ENCODE measurements at places on chromosomes 6 and 20.

GRCh38 chr6:129801909-129802308, 59.2 kb downstream of the TMEM244 start:
- no peak for DNase-seq

DNA sequence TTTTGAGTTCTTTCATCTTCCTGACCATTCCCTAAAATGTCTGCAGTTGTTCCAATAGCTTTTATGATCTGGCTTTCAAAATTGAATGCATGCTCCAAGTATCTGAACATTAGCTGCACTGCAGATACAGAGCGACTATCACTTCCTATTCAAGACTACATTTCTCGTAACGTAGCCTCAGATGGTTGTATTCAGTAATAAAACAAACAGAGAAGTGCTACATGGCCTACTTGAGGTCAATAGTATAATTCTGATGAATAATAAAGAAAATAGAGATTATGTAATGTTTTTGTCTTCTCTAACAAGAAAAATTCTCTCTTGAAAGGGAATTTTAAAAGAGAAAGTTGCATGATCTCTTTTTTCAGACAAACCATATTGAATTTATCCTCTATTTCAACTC, 333.9 kb upstream of the IRAK1BP1 start:
- DNase-seq = no peak

DNA sequence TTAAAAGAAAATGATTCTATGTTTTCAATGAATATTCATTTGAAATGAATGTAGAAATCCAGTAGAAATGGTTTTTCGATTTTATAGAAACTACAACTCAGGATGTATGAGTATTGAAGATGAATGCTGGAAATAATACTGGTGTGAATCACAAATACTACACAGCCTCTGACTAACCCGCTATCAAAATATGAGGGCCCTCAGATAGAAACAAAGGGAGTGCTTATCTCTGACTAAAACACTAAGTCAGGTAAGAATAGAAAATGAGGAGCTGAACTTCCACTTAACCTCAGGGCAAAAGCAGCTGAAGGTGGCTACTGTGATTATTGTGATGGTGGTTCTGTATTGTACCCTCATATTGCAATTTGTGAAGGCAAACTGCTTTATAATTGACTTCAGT, 220.9 kb upstream of the RNF217 start:
- no peak for DNase-seq

DNA sequence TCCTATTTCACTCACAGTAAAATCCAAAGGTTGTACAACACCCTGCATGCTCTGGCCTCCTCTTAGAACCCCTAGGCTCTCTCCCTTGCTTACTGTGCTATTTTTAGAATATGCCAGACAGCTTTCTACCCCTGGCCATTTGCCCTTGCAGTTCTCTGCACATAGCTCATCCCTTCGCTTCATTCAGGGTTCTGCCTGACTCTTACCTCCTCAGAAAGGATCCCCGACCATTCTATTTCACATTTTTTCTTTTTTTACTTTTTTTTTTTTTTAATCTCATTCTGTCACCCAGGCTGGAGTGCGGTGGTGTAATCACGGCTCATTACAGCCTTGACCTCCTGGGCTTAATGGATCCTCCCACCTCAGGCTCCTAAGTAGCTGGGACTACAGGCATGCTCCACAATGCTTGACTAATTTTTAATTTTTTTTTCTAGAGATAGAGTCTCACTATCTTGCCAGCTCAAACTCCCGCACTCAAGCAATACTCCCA, 33.6 kb downstream of the COMMD7 start:
- DNase-seq = no peak

- no peak for DNase-seq
Measured at GRCh38 chr20:36181934-36182603, 27.5 kb downstream of the EPB41L1 start.

DNA sequence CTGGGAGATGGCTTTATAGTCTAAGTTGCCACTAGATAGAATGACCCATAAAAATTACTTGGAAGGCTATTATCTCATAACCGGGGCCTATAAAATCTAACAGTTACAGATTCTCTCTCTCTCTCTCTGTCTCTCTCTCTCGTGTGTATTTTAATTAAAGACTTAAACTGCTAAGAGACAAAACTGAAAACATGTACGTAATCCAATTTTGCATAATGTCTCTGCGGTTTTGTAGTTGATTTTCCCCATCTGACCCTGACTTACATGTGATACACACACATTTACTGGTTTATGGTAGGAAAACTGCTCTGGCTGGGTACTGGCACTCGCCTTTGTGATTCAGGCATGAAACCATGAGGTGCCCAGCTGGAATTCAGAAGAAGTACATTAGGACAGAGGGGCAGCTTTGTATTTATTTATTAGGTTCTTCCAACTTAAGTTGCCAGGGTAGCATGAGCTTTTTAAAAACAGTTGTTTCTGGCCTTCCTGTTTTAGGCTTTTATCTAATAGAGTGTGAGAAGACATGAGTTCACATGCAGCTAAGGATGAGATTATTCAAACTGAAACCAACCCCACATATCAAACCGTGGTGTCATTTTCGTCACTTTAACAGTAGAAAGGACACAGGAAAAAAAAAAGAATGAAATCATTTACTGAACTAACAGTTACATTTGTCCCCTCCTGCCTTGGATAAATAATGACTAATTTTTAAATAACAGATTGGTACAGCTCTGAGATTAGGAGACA, 182.5 kb downstream of the GMPR start:
- DNase-seq = no peak

GRCh38 chr6:117034971-117035370, 157.9 kb downstream of the RFX6 start:
- DNase-seq = peak; percentile 22

DNA sequence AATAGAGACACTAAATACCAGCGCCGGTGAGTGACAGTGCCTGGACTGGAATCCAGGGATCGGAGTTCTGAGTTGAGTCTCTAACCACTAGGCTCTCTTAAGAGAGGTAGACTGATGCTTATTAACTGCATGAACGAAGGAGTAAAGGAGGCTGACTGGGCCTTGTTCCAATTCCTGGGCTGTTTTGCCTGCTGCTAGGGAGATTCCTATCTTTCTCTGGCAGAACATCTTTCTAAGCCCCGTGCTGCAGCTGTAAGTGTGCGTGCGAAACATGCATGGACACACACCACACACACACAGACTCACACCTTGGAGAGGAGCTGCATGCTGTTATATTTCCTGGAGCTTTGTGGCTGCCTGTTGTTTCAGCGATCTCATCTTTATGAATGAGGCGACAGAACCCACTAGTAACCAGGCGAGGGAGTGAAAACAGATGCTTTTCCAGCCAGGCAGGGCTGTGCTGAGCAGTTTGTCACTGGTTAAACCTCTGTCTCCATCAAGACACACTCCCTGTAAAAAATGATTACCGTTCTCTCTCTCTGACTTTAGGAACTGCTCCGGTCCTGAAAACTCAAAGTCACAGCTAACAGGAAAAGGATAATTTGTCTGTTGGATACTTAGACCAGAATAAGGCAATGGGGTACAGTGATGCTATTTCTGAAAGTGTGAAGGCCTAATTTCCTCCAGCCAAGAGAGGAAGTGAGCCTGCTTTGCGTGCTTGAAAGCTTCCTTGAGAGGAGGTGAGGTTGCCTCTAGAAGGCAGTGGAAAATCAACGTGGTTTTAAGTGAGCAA, 157.4 kb upstream of the ZNF217 start:
- DNase-seq = peak; percentile 64

DNA sequence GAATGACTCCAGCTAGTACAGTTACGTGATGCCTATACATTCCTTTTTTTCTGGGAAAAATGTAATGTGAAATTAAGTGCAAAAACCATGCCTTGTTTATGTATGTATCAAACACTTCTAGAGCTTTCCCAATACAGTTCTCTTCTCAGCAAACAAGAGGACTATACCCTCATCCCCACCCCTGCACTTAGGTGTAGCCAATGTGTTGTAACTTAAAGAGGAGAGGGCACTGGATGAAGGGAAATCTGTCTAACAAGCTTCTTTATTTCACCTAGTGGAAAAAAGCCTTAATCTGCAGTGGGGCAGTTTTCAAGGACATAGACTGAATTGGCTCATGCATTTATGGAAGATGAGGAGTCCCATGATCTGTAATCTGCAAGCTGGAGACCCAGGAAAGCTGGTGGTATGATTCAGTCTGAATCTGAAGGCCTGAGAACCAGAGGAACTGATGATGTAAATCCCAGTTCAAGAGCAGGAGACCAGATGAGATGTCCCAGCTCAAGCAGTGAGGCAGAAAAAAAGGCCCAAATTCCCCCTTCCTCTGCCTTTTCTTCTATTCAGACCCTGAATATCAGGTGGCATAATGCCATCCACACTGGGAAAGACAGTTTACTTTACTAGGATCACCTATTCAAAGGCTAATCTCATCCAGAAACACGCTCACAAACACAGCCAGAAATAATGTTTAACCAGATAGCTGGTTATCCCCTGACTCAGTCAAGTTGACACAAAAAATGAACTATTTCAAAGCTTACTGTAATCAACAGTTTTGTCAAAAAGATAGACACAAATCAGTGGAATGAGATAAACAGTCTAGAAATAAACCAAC, 25.8 kb upstream of the SLC17A3 start:
- no peak for DNase-seq

DNA sequence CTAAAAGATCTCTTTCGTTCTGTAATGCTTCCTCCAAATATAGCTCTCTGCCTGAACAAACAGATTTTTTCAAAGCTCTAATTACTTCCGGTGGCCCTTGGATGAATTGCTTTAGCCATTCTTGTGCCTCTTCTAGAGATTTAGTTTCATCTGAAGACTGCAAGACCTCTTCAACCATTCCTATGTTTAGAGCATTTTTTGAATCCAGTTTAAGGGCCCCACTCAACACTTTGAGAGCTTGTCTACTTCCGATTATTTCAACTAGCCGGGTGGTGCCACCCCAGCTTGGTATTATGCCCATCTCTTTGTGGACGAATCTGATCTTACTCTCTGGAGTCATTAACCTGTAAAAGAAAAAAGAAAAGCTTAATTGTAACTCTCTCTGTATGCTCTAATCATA, 23.3 kb downstream of the RNF146 start:
- DNase-seq = no peak

GRCh38 chr6:27825025-27825793, 87.0 kb downstream of the OR2B2 start:
- no peak for DNase-seq

GRCh38 chr6:109783250-109783986, 92.3 kb downstream of the FIG4 start:
- DNase-seq = no peak

GRCh38 chr6:8743170-8743745, 307.9 kb upstream of the SLC35B3 start:
- no peak for DNase-seq

DNA sequence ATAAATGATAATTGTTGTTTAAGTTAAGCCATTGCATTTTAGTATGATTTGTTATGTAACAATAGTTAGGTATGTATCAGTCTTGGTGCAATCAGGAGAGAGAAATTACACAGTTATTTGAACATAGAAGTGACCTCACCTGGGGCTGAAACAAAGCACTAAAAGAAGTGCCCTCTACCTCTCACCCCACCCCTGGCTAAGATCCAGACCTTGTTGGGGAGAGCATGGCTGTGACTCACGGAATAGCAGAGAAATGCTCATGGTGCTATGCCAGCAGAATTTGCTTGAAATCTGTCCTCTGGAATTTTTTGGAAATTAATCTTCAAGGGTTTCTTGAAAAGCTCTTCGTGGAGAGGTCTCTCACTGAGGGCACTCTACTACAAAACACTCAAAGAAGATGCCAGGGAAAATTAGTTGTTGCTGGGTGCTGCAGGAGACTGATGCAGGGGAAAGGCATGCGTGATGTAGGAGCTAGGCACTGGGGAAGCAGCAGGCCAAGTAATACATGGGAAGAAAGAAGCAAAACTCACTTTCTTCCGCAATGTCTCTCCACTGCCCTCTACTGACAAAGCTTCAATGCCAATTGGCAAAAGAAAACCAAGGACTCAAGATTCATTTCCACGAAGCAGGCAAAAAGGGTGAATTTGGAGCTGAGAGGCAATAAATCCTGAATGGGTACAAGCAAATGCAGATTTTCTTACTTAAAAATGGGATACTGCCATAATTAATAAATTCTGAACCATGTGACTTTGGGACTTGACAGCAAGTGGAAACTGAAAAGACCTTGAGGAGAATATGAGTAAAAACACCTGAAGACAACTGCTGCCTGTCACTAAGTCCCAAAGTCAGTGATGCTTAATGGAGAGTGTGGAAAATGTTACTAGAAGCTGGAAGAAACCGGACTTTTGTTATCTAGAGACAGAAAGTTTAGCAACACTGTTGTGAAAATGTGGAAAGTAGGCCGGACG, 136.3 kb upstream of the ZNF184 start:
- no peak for DNase-seq

GRCh38 chr6:89807581-89807980, 12.0 kb downstream of the MDN1 start:
- DNase-seq = no peak

GRCh38 chr20:39775110-39775509, 813.0 kb downstream of the DHX35 start:
- DNase-seq = peak; percentile 30

DNA sequence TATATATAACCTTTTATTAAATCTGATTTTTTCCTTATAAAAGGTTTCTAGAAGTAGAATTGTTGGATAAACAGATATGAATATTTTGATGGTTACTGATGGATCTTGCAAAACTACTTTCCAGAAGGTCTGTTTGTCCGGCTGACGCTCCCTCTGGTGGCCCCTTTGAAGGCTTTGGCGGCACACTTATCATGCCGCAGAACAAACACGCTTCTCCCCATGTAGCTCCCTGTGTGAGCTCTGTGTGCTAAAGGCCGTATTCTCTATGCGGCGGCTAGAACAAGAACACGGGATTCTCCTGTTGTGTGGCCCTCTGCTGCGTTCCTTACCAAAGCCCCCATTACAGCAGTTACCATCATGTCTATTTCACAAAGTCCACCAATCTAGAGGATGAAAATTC, 30.0 kb downstream of the PPP1R3G start:
- DNase-seq = no peak

DNA sequence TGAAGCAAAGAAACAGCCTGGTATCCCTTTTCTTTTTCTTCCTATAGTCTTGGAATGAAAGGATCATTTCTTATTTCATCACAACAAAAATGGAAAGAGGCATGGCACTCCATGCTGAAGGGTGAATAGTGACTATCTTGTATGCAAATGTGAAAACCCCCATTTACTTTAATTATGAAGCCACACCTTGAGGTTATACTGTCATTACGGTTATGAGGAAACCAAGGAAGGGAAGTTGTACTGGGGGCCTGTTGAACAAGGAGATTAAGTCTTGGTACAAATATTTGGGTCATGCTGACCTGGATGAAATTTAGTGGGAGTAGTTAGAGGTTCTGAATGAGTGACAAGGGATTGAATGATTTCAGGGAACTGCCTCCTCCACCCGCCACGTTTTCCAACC, 8.7 kb upstream of the STXBP5 start:
- DNase-seq = no peak

- peak; percentile 30 for DNase-seq
Measured at GRCh38 chr6:3518356-3519190, 61.7 kb upstream of the SLC22A23 start.

GRCh38 chr6:119294984-119295383, 54.6 kb downstream of the MAN1A1 start:
- no peak for DNase-seq

DNA sequence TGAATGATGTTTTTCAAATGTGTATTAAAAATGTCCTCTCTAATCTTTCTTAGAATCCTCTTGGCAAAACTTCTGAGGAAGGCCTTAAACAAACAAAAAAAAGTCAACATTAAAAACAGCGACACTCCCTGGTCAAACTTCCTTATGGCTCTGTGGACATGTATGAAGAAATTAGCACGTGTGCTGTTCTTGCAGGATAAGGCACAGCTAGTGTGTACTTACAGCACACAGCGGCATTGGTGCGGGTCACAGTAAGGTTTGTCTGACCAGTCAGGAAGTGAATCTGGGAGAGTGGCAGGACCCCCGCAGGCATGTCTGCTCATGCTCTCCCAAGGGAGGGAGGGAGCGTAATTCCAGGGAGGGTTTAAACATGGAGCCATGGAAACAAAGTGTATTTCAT, 38.8 kb downstream of the SLC22A1 start:
- DNase-seq = no peak

Data from femur (tissue), 1 donor.